ENCODE measurements at places on chromosomes 7 and 10.

GRCh38 chr7:157669768-157670351, 333.1 kb downstream of the DNAJB6 start:
- H3K36me3 ChIP-seq, result no peaks in the 10 kb centered on the region
- H3K4me1 ChIP-seq, result no peaks in the 10 kb centered on the region
- no peaks in the 10 kb centered on the region for H3K27me3 ChIP-seq
- no peak overlapping the region for H3K4me3 ChIP-seq

GRCh38 chr10:33534416-33534815, 199.9 kb upstream of the NRP1 start:
- no peaks in the 10 kb centered on the region for H3K4me1 ChIP-seq
- H3K36me3 ChIP-seq, result no peaks in the 10 kb centered on the region
- no peak for DNase-seq
- no peaks in the 10 kb centered on the region for H3K27me3 ChIP-seq
- H3K4me3 ChIP-seq, result no peak overlapping the region

DNA sequence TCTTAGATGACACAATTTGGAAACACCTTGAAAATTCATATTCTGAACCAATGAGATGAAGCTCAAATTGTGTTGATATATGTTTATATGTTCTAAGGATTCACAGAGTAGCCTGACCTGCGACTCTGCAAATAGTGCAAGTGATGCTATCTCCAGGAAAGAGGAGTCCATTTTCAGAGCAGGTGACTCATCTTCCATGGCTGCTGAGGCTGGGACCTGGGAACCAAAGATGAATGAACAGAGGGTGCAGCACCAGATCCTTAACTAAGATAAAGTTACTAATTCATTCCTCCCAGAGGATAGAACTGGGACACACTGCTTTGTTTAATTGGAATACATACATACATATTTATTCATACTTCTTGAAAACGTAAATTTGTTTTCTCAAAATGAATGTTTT, 240.6 kb upstream of the SEMA3C start:
- no peak for DNase-seq
- H3K36me3 ChIP-seq, result no peaks in the 10 kb centered on the region
- no peak overlapping the region for H3K27ac ChIP-seq
- peaks cover 8% of the 10 kb centered on the region for H3K4me1 ChIP-seq

DNA sequence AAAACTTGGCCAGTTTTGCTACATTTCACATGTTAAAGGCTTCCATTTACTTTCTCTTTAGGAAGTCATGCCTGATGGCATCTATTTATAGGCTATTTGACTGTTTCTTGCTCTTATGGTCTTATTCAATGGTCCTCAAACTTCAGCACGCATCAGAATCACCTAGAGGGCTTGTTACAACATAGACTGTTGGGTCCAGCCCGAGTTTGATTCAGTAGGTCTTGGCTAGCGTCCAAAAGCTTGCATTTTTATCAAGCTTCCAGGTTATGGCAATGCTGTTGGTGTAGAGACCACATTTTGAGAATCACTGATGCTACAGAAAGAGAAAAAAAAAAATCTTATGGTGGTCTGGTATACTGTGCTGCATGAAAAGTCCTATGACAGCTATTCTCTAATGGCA, 51.9 kb downstream of the MTPN start:
- H3K4me1 ChIP-seq, result peaks cover 12% of the 10 kb centered on the region
- H3K36me3 ChIP-seq, result peaks cover 31% of the 10 kb centered on the region
- no peak overlapping the region for H3K27ac ChIP-seq
- H3K4me3 ChIP-seq, result no peak overlapping the region
- no peaks in the 10 kb centered on the region for H3K27me3 ChIP-seq

DNA sequence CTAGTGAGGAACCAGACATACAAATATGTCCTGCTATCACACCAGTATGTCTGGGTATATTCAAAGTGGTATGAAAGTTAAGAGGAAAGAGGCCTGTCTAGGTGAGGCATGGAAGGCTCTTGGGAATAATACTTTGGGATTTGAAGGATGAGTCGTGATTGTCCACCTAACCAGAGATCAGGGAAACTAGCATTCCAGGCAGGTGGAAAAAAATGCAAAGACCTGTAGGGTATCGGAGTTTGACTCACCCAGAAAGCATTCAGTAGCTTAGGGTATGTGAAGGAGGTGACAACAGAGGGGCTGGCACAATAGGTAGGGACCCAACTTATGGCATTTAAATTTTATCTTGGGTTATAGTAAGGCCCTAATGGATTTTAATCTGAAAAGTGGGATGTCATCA, 950 bp upstream of the GCC1 start:
- peaks cover 17% of the 10 kb centered on the region for H3K4me1 ChIP-seq
- H3K27me3 ChIP-seq, result no peaks in the 10 kb centered on the region
- H3K4me3 ChIP-seq, result peak overlapping the region; percentile 94
- H3K27ac ChIP-seq, result no peak overlapping the region

GRCh38 chr10:100993986-100994708, 5.5 kb upstream of the LZTS2 start:
- H3K4me3 ChIP-seq, result no peak overlapping the region
- peaks cover 37% of the 10 kb centered on the region for H3K36me3 ChIP-seq
- no peak overlapping the region for H3K27ac ChIP-seq
- peaks cover 3% of the 10 kb centered on the region for H3K4me1 ChIP-seq
- peak; percentile 78 for DNase-seq
- no peaks in the 10 kb centered on the region for H3K27me3 ChIP-seq

DNA sequence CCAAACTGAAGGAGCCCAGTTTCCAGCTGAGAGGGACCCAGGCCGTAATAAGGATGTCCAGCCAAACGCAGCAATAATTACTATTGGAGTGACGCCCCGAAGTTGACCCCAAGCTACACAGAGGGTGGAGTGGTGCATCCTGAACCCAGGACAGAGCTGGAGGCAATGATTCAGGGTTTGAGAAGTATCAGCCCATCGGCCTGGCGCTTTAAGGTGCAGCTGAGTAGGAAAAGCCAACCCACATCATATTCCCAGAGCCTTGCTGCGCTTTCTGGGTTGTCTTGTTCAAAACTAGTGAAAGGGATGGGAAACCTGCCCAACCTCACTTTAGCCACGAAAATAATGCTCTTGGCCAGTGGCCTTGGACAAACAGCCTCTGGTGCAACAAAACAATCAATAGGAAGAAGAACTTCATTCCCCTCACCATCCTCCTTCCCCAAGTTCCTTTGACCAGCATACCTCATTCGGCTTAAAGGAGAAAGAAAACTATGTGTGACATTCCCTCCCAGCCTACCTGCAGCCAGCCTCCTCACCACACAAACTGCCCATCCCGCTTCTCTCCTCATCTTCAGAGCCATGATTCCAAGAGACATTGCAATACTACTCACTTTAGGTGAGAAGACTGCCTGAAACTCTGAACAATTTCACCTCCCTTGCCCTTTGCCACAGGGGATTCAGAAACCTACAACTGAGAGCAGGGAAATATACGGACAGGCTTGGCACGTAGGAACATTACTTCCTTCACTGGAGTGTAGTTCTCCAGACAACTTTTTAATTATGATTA, 217.2 kb upstream of the MKLN1 start:
- DNase-seq, result peak; percentile 77
- peaks cover 4% of the 10 kb centered on the region for H3K4me1 ChIP-seq
- H3K27me3 ChIP-seq, result peaks cover 21% of the 10 kb centered on the region

DNA sequence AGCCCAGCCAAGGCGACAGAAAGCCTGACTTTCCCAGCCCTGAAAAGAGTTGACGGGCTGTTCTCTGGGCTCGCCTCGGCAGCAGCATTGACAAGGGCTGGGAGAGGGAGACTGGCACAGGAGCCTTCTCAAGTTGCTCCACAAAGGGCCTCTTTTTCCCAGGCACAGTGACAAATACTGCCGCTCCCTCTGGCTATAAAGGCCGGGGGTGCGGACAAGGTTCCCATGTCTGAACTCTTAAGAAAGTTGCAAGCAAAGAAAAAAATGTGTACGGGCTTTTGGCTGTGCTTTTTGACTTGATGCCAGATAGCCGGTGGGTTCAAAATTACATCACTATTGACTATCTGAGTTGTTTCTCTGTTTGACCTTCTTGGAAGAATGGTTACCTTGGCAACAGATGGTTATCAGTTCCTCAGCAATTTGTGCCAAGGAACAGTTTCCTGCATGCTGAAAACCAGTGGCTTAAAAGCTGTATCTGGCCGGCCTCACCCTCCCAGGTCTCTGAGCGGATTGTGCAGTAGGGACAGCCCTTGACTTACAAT, 115.9 kb upstream of the EEPD1 start:
- H3K4me1 ChIP-seq, result peaks cover 11% of the 10 kb centered on the region
- H3K36me3 ChIP-seq, result no peaks in the 10 kb centered on the region

DNA sequence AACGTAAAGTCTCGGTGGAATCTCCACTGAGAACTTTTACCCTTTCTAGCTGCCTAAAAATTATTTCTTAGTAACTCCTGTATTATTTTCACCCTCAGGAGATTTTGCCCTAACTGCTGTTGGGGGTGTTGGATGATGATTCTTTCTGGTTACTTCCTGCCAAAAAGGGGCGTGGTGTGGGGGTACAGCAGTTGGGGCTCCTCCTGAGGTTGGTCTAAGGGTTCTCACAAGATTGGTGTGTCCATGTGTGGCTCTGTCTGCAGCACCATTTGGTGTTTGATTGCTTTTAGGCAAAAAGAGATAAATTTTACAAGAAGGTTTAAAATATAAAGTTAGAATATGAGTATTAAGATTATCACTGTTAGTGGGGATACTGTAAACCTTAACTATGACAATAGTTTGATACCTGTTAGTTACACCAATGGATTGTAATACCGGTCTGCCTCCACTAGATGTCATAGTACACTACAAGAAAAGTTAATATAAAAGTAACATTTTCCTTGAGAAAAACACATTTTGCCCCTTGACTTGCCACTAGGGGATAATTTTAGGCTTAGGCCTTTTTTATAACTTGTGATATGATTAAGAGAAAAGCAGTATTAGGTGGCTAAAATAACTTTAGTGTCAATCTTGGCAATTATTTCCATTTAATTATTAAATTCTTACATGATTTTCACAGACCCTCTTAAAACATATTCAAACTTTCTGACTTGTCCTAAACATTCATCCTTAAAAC, 928.7 kb downstream of the IPMK start:
- H3K36me3 ChIP-seq, result no peaks in the 10 kb centered on the region
- no peaks in the 10 kb centered on the region for H3K4me1 ChIP-seq
- no peak overlapping the region for H3K4me3 ChIP-seq

GRCh38 chr10:86599729-86600128, 54.6 kb upstream of the OPN4 start:
- no peak overlapping the region for H3K4me3 ChIP-seq
- H3K27me3 ChIP-seq, result no peaks in the 10 kb centered on the region

GRCh38 chr7:103731169-103731568, 258.3 kb downstream of the RELN start:
- H3K27me3 ChIP-seq, result no peaks in the 10 kb centered on the region
- no peak overlapping the region for H3K27ac ChIP-seq
- H3K36me3 ChIP-seq, result no peaks in the 10 kb centered on the region
- H3K4me1 ChIP-seq, result no peaks in the 10 kb centered on the region
- no peak for DNase-seq

- H3K4me3 ChIP-seq, result no peak overlapping the region
- H3K4me1 ChIP-seq, result no peaks in the 10 kb centered on the region
- no peaks in the 10 kb centered on the region for H3K27me3 ChIP-seq
These were observed 47.7 kb downstream of the HHEX start for GRCh38 chr10:92737484-92737883.

- no peaks in the 10 kb centered on the region for H3K4me1 ChIP-seq
- H3K36me3 ChIP-seq, result peaks cover 8% of the 10 kb centered on the region
- no peak overlapping the region for H3K27ac ChIP-seq
- DNase-seq, result no peak
- H3K27me3 ChIP-seq, result no peaks in the 10 kb centered on the region
These were observed 28.6 kb downstream of the RTKN2 start for GRCh38 chr10:62239994-62240393.

DNA sequence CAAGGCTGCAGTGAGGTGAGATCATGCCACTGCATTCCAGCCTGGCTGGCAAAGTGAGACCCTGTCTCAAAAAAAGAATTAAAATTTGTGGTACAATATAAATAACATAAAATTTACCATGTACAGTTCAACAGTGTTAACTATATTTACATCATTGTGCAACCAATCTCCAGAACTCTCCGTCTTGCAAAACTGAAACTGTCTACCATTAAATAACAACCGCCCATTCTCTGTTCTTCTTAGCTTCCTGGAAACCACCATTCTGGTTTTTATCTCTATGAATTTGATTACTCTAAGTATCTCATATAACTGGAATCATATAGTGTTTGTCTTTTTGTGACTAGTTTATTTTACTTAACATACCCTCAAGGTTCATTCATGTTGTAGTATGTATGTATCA, 167.6 kb downstream of the AUTS2 start:
- H3K4me3 ChIP-seq, result no peak overlapping the region
- no peak overlapping the region for H3K27ac ChIP-seq
- peaks cover 6% of the 10 kb centered on the region for H3K4me1 ChIP-seq

GRCh38 chr10:2925631-2926030, 141.7 kb upstream of the PFKP start:
- H3K27ac ChIP-seq, result no peak overlapping the region
- H3K36me3 ChIP-seq, result no peaks in the 10 kb centered on the region
- H3K4me1 ChIP-seq, result no peaks in the 10 kb centered on the region
- no peak overlapping the region for H3K4me3 ChIP-seq
- peak; percentile 34 for DNase-seq

DNA sequence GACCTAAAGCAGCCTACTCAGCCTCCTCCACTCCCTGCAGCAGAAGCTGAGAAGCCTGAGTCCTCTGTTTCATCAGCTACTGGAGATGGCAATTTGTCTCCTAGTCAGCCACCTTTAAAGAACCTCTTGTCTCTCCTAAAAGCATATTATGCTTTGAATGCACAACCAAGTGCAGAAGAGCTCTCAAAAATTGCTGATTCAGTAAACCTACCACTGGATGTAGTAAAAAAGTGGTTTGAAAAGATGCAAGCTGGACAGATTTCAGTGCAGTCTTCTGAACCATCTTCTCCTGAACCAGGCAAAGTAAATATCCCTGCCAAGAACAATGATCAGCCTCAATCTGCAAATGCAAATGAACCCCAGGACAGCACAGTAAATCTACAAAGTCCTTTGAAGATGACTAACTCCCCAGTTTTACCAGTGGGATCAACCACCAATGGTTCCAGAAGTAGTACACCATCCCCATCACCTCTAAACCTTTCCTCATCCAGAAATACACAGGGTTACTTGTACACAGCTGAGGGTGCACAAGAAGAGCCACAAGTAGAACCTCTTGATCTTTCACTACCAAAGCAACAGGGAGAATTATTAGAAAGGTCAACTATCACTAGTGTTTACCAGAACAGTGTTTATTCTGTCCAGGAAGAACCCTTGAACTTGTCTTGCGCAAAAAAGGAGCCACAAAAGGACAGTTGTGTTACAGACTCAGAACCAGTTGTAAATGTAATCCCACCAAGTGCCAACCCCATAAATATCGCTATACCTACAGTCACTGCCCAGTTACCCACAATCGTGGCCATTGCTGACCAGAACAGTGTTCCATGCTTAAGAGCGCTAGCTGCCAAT, 202.2 kb downstream of the ZEB1 start:
- no peak overlapping the region for H3K4me3 ChIP-seq
- H3K4me1 ChIP-seq, result no peaks in the 10 kb centered on the region
- no peaks in the 10 kb centered on the region for H3K27me3 ChIP-seq
- H3K36me3 ChIP-seq, result no peaks in the 10 kb centered on the region
- no peak for DNase-seq

GRCh38 chr10:28644647-28645046, 32.7 kb upstream of the BAMBI start:
- H3K36me3 ChIP-seq, result no peaks in the 10 kb centered on the region
- no peak for DNase-seq
- no peak overlapping the region for H3K27ac ChIP-seq

Measured in endodermal cell (in vitro differentiated cells).